Esophagus muscularis mucosa (tissue), 4 donors: ENCODE measurements at places on chromosomes 7 and 10.

DNA sequence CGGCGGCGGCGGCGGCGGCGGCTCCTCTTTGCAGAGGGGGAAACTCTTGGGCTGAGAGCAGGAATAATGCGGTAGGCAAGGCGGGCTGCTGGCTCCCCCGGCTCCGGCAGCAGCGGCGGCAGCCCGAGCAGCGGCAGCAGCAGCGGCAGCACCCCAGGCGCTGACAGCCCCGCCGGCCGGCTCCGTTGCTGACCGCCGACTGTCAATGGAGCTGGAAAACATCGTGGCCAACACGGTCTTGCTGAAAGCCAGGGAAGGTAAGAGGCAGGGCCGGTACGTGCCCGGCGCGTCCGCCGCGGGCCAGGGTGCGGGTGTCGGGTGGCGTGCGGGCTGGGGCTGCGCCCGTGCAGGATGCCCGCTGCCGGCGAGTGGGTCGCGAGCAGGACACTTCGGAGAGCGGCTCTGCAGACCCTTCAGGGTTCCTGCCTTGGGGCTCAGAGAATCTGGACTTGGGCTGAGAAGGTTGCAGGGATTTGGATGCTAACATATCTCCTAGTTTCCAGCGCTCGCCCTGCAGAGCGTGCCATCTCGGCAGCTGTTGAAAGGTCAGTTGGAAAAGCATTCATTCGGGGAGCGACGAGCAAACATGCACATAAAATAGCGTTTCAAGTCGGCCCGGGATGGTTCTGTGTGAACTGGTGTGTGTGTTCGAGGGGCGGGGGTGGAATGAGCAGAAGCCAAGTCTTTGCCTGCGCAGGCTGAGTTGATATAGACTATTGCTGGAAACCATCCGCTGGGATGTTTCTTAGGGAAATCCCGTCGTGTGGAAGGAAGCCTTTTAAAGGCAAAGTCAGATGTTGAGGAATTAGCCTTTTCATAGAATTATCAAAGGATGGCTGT is 562 bp downstream of the GRK5 start:
- DNase-seq, result no peak

- no peak for DNase-seq
Measured at GRCh38 chr7:36244429-36244828, 91.4 kb downstream of the EEPD1 start.

DNA sequence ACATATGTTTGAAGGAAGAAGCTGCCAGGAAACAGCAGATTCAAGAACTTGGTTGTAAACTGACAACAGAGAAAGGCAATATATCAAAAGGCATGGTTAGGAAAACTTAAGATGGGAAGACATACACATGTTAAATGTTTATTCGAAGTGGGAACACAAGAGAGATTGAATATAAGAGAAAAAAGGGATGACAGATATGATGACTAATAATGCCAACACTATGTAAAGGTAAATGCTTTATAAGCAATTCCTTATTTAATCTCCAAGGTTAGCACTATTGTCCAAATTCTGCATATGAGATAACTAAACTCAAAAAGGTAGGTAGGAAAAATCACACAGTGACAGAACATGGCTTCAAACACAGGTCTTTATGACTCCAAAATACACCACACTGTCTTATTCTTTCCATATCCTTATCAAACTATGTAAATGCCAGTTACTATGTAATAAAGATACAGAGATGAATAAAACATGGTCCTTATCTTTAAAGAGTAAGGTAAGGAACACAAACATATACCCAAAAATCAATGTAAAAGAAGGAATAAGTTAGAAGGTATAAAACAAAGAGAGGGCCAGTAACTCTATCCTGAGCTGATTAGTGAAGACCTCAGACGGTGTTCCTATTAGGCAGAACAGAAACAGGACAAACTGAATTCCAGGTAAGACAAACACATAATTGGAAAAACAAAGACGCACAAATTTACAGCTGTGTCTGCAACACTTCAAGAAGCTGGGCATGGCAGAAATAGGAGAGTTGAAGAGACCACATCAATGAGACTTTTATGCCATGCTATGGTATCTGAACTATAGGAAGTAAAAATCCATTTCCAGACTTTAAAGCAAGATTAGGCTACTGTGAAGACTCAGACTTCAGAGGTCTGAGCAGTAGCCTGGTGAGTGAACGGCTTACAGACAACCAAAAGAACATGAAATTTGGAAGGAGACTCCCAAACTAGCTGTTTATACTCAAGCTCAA is 56.1 kb downstream of the ABI1 start:
- no peak for DNase-seq

- DNase-seq, result no peak
Measured at GRCh38 chr10:86072413-86072812, 294.2 kb downstream of the GRID1 start.

- no peak for DNase-seq
Measured at GRCh38 chr10:124423813-124424212, 5.1 kb upstream of the OAT start.

DNA sequence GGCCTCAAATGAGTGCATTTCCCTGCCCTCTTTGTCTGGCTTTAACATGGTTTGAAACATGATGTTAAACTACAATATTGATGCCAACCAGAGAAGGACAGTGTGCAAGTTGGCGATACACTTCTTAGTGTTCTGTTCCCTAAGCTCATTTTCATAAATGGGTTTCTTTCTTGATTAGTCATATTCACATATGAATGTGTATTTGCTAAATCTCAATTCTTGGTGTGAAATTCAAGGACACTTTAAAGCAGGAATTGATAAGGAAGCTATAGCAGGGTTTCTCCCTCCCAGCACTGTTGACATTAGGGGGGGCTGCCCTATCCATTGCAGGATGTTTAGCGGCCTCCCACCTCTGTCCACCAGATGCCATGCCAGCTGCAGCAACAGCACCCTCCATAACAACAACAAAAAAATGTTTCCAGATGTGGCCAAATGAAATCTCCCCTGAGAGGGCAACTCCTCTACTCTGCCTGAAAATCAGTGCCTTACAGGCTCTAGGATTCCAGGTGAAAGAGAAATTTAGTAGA is 13.1 kb downstream of the CCNY start:
- no peak for DNase-seq

DNA sequence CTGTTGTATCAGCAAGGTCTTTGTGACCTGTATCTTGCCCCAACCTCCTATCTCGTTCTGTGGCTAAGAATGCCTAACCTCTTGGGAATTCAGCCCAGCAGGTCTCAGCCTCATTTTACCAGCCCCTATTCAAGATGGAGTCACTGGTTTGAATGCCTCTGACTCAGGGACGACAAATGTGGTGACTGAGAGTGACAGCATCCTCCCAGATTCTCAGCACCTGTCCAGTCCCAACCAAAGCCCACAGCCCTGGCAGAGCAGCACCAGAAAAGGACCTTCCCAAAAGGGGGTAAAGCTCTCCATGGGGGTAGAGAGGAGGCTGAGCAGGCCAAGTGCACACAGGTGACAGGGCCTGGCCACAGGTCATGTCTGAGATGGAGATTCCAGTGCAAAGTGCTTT is 35.4 kb upstream of the GPAM start:
- DNase-seq, result peak; percentile 87

GRCh38 chr7:12090757-12091221 is 120.3 kb upstream of the TMEM106B start:
- no peak for DNase-seq

GRCh38 chr7:33273356-33273755 is 144.0 kb downstream of the BBS9 start:
- no peak for DNase-seq

DNA sequence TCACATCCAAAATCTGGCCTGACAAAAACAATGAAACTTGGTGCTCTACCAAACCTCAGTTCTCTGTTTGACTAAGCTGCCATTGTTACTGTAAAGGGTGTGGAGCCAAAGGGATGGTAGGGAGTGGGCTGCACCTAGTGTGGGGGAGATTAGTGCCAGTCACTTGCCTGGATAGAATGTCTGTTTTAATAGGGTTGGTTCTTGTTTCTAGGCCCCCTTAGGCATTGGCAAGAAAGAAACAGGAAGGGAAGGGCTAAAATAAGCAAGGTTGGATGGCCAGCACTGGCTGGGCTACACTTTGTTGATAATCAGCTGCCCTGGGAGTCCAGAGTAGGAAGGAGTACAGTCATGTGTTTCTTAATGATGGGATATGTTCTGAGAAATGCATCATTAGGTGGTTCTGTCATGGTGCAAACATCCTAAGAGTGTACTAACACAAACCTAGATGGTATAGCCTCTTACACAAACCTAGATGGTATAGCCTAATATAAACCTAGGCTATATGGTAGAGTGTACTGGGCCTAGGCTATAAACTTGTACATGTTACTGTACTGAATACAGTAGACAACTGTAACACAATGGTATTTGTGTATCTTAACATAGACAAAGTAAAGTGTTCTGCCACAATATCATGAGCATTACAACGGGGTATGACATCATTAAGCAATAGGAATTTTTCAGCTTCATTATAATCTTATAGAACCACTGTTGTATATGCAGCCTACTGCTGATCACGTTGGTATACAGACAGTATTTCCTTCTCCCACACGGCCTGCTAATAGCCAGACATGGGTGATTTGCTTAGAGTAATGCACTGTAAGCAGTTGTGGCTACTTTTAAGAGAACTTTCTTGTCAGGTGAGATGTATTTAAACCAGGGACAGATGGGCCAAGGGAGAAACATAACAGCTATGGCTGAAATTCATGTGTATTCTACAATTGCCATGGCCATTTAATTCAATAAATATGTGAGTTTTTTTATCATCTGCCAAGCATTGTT is 15.4 kb downstream of the BBIP1 start:
- no peak for DNase-seq

- DNase-seq, result no peak
Measured at GRCh38 chr10:8113616-8114015, 59.1 kb downstream of the GATA3 start.
